ENCODE measurements at places on chromosomes 6 and 20. TPM values are rescaled to one million over a fixed set of nuclear protein-coding genes. Genes with fewer than 3 reads are reported as not detected.

GRCh38 chr6:169539176-169539897 is 162.5 kb downstream of the WDR27 start:
- no peak for DNase-seq

DNA sequence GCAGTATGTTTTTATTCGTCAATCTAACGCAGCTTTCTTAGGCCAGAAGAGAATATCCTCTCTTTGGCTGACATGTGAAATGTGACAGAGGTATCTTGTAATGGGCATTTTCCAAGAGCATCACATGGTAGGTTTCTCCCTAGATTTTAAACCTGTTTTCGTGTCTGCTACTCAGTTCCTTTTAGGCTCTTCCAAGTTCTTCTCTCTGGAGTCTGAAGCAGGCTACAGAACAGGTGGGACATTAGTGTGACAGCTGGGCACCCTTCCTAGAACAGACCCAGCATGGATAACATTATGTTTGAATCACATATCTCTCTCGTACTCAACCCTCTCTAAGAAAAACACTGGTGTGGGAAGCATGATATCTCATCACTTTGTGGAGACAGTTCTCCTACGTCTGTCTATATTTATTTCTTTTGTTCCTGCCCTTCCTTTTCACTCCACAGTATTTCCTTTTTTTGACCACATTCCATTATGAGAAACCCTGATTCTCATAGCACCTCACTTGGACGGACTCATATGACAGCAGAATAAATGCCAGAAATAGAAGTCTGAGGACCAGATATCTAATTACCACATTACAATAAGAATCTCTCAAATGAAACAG is 263.4 kb downstream of the NKAIN2 start:
- DNase-seq = no peak

GRCh38 chr6:92292067-92292466 is 1127.3 kb downstream of the EPHA7 start:
- no peak for DNase-seq

- no peak for DNase-seq
Observed at GRCh38 chr6:138275976-138276375, 57.7 kb upstream of the PBOV1 start.

DNA sequence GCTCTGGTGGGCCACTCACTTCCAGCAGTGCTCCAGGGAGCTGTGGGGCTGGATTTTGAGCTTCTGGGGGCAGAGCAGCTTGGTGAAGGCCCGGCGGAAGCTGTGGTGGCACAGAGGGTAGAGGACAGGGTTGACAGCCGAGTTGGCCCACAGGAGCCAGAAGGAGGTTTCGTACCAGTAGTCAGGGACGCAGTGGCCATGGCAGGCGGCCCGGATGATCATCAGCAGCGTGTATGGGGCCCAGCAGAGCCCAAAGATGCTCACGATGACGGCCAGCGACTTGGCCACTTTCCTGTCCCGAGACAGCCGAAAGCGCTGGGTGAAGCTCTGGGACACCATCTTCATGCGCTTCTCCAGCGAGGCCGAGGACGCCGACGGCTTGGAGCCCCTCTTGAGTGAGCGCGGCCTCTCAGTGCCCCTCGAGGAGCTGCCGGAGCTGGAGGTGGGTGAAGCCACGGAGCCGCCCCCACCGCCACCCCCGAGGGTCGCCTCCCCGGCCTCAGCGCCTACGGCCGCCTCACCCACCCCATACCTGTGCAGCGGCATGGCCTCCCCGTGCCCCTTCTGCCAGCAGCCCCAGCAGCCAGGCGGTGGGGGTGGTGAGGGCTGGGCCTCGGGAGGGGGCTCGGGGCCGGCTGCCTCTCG is 4.0 kb downstream of the HRH3 start:
- no peak for DNase-seq

- peak; percentile 61 for DNase-seq
Observed at GRCh38 chr6:133951881-133952814, 876 bp upstream of the TBPL1 start.

- DNase-seq = no peak
Observed at GRCh38 chr20:46430921-46431712, 24.7 kb upstream of the ELMO2 start.

GRCh38 chr6:113140721-113141120 is 716.4 kb upstream of the MARCKS start:
- DNase-seq = no peak

GRCh38 chr6:44084231-44085014 is 42.8 kb downstream of the MRPL14 start:
- no peak for DNase-seq

GRCh38 chr6:152636609-152637295 is 410 bp downstream of the SYNE1 start:
- no peak for DNase-seq

GRCh38 chr6:121890307-121890910 is 455.0 kb downstream of the GJA1 start:
- no peak for DNase-seq

DNA sequence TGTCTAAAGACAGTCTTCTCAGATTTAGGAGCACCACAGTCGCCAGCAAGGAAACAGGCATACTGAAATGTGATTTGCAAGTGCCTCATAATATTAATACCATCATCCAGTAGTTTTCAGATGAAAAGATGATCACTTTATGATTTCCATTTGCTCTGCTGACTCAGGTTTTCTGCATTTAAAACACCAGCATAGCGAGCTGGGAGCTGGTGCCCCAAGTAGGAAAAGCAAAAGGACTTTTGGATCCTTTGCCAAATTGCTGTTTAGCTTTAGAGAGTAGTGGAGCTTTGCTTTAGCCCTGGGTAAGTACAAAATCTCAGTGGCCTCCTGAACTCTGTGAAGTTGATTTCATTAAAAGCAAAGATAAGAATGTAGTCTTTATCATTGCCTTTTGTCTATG is 78.5 kb downstream of the JAG1 start:
- DNase-seq = no peak

The RSPO4 gene
- 0.54 TPM for total RNA-seq

The ATP6V1G2 gene
- 0.98 TPM for total RNA-seq

The BTNL2 gene
- total RNA-seq = not detected

The FAM184A gene
- 8.7 TPM for total RNA-seq

The GNAS-AS1 gene
- total RNA-seq = not detected

The DNPH1 gene
- 67.3 TPM for total RNA-seq

Data from Panc1 (cell line).